HL-60 (cell line): ENCODE measurements at places on chromosomes 5 and 9.

DNA sequence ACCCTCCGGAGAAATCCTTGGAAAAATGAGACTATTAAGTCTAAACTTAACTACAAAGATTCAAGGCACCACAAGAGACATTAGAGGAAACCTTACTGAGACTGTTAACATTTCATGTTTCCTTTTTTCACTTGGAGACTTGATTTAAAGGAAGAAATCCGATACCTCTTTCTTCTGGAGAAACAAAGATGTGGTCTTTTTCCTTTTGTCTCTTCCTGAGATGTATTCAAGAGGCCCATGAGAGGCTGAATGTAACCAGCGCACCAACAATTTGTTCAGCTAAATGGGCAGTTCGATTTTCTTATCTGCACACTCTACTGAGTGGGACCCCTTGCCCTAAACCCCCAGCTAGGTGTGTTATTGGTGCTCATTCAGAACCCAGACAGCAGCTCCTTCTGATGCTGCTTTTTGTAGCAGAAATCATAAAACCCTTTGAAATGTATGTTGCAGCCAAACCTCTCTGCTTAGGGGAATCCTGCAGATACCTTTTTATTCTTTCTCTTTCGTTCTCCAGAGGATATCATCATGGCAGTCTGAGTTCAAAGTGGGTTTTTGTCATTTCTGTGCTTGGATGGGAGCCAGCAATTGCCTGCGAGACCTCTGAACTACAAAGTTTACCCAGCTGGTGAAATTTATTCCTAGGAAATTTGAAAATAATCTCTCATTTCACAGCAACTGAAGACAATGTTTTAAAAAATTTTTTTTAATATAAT, 41.9 kb upstream of the ACTBL2 start:
- no peak for DNase-seq

- no peak for DNase-seq
Observed at GRCh38 chr5:104016646-104017045, 454.1 kb upstream of the NUDT12 start.

DNA sequence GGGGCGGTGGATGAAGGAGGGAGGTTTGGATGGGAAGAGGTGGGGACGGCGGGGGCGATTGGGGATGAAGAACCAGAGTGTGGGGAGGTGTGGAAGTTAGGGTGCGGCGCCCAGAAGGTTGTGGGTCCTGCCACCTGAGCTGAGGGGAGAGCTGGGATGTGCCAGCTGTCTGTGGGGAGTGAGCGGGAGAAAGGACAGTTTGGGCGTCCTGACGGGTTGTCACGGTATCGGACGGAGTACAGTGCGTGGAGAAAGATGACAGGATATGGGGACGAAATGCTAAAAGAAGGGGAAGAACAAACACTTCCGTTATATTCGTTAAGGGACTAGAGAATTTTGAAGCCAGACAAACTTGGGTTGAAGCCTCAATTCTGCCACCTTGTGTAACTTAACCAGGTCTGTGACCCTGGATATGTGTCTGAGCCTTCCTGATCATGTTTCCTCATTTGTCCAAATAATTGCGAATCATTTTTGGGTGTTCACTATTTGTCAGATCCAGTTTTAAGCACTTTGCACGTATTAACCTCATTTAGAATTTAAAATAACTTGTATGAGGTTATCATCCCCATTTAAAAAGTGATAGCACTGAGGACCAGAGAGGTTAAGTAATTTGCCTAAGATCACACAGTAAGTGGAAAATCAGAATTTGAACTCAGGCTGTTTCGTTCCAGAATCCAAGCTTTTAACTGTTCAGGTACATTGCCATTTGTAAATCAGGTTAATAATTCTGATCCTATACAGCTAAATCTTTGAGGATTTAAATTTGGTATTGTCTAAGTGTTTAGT, 689 bp downstream of the CNTRL start:
- DNase-seq, result peak; percentile 62

GRCh38 chr5:152884006-152884405, 478.9 kb upstream of the NMUR2 start:
- no peak for DNase-seq

DNA sequence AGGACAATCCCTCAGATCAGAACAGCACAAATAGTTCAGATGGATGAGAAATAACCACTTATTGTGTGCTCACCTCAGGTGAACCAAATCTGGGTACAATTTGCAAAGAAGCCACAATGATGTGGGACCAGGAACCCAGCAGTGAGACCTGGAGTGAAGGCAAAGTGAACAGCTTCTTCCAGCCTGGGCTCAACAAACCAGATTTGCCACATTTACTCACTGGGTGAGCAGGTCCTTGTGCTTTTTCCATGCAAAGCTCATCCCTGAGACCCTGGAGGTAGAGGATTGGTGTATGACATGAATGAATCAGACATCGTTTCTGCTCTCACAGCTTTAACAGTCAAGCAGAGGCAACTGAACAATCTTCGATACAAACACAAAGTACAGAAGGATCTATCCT, 29.1 kb upstream of the GRIA1 start:
- no peak for DNase-seq

DNA sequence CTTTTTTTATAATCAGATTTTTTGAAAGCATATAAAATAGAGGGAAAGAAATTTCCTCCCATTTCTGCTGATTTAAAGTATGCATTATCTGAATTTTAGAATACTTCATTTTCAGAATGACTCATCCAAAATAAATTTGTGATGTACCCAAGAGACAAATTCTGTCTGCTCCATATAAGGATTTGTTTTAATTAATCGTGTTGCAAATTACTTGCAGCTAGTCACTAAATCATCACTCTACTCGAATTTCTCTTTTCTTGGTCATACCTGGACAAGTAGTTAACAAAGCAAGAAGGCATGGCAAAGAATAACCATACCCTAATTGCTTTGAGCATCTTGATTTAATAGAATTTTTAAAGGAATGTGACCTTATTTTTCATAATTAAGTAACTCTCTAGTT, 284.1 kb upstream of the GRAMD2B start:
- DNase-seq, result no peak

GRCh38 chr5:109691996-109692395, 2.3 kb downstream of the MAN2A1 start:
- no peak for DNase-seq

- DNase-seq, result no peak
Observed at GRCh38 chr5:75824323-75824722, 107.1 kb upstream of the POC5 start.

DNA sequence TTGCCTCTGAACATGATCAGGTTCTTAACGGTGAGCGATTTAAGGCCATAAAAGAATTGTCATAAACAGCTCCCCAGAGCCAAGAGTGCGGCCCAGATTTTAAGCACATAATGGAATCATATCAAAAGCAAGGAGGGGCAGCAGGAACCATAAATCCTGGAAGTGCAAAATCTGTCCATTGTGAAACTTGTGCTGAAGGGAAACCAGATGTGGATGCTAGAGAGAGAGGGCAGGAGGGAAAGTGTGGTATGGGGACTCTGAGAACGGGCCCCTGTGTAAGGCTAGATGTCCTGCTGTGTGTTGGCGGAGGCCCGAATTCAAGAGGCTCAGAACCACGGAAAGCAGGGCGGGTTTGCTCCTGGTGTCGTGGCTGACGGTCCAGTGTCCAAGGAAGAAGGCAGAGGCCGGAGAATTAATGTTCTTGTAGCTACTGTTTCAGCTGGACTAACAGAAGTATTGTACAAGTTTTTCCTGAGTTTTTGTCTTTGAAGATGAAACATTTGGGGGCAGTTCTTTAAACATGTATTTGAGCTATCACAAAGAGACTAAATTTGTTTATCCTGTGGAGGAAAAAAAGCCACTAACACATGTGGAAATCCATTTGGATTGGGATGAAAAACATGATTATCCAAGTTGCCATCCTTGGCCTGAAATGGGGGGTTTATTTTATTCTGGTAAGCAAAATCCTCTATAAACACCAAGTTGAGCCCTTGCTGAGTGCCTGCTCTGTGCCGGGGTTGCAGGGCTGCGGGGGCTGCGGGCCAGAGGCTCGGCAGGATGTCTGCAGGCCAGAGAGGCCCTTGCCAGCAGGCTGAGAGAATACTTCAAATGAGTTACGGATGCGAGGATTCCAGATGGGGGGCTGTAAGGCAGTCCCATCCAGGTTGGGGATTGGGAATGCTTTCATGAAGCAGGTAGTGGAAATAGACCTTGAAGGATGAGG, 9.2 kb upstream of the CXCL14 start:
- DNase-seq, result no peak

DNA sequence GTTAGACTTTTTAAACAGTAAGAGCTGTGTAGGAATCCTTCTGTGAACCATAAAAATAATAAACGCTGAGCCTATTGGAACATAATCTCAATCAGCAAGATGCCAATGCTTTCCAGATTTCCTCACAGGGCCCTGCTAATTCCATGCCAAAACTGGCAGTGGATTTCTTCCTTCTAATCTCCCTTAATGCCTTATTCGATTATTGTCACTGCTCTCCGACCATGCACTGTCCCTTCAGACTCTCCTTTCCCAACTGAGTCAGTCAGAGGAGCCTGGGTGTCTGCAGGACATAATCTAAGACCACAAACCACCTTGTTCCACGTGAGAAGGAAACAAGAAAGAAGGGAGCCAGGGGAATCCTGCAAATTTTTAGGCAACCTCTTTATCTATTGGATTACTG, at the start of gene GABRA6:
TSS of gene GABRA6 (plus strand) at position 261 of the 400 bp plus-strand sequence. CDS start 269 bp downstream, outside the sequence.
- no peak for DNase-seq

DNA sequence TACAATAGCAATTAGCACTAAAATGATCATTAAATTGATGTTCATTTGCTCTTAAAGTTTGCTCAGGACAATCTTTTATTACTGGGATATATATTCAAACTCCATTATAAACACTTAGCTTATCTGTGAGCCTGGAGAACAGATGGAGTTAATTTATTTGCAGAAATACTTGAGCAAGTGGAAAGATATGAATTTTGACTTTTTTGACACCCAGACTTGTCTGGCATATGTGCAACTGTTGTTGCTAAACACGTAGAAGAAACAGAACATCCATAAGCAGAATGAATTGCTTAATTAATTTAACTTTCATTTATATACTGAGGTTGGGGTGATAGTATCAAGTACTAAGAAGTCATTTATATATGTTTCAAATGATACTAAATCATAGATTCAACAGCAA, 820.7 kb upstream of the TYRP1 start:
- no peak for DNase-seq

DNA sequence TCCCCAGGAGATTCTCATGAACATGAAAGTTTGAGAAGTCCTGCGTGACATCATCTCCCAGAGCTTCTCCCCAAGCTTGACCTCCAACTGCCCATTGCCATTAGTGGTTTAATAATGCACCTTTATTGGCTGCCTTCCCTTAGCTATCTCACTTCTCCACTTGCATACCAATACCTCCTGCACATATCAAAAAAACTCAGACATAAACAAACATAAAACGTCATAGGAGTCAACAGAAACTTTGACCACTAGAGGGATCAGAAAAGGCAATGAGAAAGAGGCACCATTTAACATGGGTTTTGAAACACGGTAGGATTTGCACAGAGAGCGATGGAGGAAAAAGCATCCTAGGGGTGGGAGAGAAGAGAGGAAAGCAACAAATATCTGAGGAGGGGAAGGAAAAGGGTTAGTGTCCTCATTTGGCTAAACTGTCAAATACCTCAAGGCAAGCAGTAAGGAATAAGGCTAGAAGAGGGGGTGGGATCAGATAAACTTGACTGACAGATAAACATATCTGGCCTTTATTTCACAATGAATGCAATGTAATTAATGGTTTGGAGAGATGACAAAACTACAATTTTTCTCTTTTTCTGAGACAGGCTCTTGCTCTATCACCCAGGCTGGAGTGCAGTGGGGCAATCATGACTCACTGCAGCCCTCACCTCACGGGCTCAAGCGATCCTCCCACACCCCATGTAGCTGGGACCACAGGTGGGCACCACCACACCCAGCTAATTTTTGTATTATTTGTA, 27.0 kb downstream of the GNAQ start:
- no peak for DNase-seq

DNA sequence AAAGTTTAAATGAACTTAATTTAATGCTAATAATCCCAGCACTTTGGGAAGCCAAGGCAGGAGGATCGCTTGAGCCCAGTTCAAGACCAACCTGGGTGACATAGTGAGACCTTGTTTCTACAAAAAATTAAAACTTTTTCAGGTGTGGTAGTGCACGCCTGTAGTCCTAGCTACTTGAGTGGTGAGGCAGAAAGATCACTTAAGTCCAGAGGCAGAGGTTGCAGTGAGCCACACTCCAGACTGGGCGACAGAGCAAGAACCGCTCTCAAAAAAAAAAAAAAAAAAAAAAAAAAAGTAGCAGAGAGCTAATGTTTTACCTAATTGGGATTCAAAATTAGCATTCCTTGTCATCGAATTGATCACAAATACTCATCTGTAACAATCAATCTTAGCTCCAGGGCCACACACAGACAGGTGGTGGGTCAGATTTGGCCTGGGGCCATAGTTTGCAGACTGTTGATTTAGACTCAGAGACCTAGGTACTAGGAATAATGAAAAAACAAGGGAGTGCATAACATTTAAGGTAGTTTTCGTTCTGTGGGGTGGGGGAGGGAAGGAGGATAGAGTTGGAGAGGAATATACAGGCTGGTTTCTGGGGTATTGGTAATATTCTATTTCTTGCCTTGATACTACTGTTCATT, 21.4 kb downstream of the HSDL2 start:
- DNase-seq, result no peak

DNA sequence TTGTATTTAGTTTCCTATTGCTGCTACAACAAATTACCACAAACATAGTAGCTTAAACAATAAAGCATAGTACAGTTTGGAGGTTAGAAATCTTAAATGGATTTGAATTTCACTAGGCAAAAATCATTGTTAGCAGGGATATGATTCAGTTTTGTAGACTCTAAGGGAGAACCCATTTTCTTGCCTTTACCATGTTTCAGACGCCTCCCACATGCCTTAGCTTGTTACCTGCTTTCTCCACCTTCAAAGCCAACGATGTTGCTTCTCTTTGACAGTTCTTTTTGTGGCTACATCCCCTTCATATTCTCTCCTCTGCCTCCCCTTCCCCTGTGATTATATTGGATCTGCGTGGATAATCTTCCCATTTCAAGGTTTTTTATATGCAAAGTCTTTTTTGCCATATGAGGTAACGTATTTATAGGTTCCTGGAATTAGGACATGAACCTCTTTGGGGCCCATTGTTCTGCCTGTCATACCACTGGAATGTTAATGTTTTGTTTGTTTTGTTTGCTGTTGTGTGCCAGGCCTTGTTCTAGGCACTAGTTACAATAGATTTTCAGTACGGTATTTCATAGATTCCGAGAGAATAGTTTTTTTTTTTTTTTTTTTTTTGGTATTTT, 54.1 kb downstream of the UHRF2 start:
- DNase-seq, result no peak

DNA sequence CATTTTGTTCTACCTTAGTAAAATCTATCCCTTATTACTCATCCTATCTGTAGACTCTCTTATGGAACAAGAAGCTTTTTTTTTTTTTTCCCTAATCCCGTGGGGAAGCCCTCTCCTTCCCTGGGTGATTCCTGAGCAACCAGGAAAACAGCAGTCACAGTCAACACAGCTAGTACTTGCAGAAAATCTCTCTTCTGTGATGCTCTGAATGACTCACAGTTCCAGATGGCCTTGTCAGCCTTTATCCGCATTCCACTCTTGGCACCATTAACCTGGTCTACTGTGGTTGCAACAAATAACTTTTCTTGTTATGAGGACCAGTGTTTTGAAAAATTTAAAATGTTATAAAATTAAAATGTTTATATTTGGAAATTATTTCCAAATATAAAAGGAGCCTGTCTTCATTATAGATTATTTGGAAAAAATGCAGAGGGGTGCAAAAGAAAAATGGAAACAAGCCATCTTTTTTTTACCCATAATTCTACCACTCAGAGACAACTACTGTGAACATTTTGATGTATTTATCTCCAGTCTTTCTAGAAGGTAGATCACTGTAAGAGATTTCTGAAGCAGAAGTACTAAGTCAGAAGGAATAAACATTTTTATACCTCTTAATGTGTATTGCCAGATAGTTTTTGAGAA, 486.7 kb downstream of the RAB3C start:
- no peak for DNase-seq

GRCh38 chr5:135641319-135641718, 62.5 kb upstream of the CXCL14 start:
- no peak for DNase-seq
